ENCODE measurements at places on chromosomes 7 and 10.
A peak's percentile ranks its signal among the peaks of the same experiment; 100 is the strongest.

- no peak for DNase-seq
Measured at GRCh38 chr10:62133618-62134017, 135.0 kb downstream of the RTKN2 start.

DNA sequence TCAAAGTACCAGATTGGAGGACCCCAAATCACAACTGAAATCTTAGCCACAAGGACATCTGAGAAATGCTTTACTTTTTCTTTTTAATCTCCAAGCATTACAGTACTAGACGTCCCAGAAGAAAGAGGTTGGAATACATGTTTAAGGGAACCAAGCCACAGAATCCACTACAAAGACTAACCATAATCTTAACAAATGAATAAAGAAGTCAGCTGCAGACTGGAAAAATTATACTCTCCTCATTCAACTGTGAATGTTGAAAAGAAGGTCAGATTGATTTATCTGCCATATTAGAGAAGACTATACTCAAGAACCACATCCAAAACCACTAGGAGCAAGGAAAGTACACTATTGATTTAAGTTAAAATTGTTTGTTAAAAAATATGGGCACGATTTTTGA, 102.1 kb upstream of the ABCB5 start:
- no peak for DNase-seq

GRCh38 chr10:87767253-87767652, 50.8 kb downstream of the ATAD1 start:
- DNase-seq, result no peak

DNA sequence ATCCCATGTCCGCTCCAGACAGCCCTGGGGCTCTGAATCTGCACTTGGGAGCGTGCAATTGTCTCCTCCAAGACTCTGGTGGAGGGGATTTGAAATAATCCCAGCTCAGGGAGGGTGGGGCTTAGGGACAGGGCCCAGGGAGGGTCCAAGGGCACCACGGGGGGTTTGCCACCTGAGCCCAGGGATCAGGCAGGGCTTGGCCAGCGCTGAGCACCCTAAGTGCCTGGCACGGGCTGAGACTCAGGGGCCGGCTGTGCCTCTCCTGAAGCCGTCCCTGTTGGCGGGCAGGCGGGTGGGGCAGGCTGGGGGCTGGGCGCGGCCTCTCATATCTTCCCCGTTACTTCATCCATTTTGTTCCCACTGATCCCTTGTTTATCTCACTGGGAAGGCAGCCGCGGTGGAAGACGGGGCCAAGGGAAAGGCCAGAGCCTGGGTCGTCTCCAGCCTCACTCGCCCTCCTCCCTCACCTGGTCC, 41.8 kb upstream of the ELN start:
- no peak for DNase-seq

DNA sequence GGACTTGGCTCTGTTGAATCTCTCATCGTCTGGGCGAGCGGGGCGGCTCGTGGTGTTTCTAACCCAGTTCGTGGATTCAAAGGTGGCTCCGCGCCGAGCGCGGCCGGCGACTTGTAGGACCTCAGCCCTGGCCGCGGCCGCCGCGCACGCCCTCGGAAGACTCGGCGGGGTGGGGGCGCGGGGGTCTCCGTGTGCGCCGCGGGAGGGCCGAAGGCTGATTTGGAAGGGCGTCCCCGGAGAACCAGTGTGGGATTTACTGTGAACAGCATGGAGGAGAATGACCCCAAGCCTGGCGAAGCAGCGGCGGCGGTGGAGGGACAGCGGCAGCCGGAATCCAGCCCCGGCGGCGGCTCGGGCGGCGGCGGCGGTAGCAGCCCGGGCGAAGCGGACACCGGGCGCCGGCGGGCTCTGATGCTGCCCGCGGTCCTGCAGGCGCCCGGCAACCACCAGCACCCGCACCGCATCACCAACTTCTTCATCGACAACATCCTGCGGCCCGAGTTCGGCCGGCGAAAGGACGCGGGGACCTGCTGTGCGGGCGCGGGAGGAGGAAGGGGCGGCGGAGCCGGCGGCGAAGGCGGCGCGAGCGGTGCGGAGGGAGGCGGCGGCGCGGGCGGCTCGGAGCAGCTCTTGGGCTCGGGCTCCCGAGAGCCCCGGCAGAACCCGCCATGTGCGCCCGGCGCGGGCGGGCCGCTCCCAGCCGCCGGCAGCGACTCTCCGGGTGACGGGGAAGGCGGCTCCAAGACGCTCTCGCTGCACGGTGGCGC, at the start of gene EN2:
Gene EN2 (plus strand): TSS at position 19 of the 767 bp plus-strand sequence. CDS start 249 bp downstream, at position 268.
- no peak for DNase-seq

DNA sequence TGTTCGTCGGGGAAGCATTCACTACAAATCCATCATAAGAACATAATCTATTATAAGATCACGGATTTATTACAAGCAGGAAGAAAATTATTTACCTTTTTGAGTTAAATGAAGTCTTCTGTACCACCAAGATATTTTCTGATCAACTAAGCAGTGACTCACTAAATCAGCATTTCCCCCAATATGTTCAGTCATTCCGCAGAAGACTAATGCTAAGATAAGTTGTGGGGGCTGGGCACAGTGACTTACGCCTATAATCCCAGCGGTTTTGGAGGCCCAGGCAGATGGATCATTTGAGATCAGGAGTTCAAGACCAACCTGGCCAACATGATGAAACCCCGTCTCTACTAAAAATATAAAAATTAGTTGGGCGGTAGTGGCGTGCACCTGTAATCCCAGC, 144.2 kb upstream of the EGR2 start:
- no peak for DNase-seq

DNA sequence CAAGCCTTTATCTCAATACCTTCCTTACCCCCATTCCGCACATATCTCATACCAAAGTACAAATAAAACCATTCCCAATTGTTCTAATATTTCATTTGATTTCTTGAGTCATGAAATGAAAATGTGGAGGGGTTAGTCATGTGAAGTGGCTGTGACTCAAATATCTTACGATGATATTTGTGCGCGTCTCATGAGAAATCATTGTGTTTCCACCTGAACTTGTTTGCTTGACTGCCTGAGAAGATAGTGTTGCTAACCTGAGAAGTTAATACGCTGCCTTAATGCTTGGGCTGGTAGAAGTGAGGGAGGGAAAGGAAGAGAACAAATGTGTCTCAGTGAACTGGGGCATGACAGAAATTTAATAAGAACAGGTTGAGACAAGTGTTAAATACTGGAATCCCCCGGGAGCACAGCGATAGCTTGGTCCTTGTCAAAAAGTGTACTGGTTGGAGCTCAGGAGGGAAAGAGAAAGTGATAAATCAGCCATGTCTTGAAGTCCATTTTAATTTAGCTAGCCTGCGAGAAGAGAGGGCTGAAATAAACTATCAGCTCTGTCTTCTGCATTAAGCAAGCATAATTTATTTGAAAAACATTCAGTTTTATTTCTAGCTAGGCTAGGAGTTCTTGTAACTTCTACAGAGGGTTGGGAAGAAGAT, 7.2 kb upstream of the EPHA1 start:
- DNase-seq, result no peak

DNA sequence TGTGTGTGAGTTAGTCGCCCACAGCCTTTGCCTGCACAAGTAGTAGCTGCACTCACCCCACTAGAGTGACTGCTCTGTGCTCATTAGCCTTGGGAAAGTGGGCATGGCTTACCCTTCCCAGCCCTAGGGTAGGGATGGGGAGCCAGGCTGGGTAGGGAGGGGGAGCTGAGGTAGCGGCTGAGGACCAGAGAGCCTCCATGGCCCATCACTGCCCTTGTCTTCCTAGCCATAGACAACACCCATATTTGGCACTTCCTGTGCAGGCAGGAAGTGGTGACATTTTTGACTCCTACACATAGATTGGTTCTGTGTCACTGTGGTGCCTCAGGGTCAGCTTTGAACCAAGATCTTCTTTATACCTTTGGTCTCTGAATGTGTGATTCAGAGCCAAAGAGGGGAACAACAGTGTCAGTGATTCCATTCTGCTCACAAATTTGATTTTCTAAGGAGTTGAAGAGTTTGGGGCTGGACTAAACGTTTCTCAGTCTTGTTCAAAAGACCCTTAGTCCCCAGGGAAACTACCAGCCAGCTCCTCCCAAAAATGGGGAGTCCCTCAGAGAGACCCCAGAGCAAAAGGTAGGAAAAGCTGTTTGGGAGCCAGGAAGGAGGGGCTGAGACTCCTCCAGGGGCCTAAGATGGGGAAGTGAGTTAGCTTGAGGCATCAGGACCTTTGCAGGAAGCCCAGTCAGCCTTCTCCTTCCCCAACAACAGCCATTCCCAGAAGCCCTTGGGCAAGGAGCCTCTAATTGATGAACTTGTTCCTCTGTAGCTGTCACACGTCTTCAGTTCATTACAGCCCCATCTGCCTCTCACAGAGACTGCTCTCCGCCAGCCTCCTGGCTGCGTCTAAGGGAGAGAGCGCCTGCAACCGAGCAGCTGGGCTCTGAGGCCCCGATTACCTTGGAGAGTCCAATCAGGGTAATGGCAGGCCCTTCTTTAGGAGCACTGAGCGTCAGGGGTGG, 135.0 kb downstream of the CDH23 start:
- no peak for DNase-seq

- DNase-seq, result no peak
Measured at GRCh38 chr7:43430411-43430810, 152.5 kb upstream of the STK17A start.

DNA sequence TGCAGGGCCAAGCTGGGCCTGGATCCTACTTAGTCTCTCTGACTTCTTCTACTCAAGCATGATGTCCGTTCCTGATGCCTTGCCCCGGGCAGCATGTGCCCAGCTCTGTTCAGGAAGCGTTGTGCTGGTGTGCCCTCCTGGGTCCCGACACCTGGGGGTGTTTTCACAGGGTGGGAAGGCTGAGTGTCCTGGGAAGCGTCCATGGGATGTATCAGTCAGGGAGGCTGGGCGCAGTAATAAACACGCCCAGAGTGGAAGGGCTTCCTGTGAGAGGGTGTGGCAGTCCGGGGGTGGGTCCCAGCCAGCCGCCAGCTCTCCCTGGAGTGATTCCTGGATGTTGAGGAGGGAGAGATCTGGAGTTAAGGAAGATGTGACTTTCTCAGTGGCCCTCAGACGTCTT, 29.0 kb downstream of the FOXK1 start:
- DNase-seq, result no peak

DNA sequence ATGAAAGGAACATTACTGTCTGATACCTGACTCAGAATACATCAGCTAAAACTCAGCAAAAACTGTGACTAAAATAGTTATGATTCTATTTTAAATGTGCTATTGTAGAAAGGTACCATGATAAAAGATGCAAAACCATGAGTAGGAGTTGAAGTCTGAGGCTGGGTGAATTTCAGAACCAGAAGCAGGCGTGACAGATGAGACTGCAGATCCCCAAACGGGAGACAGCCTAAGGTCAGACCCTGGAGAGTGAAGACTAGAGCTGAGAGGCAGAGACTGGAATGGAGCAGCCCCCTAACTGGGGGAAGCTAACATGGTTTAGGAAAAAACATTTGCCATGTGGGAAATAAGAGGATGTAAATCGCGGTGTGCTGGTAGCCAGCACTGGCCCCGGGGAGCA, 275.8 kb downstream of the POM121L12 start:
- no peak for DNase-seq

DNA sequence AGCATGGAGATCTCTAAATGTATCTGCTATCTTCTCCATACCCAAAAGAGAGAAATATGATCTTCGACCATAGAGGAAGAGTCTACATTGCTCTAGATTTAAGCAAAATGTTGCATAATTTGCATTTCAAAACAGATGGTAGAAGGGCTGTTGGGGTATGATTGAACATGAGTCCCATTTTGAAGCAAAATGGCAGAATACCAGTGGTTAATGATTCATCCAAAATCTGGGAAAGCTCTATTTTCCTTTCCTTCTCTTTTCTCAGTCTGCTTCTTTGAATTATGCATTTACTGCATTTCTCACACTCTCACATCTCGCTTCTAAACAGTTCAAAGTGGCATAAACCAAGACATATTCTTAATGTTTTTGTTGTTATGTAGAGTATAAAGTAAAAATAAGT, 178.5 kb downstream of the MACC1 start:
- no peak for DNase-seq

GRCh38 chr10:104328896-104329710, 9.2 kb downstream of the ITPRIP start:
- DNase-seq, result peak; percentile 66

- DNase-seq, result no peak
Measured at GRCh38 chr10:126904818-126905701, at the start of gene DOCK1. Gene DOCK1, plus strand, starts transcription at chr10:126905428. Its CDS starts 90 bp downstream, at chr10:126905518.

GRCh38 chr10:76034353-76035205, 603.2 kb downstream of the LRMDA start:
- DNase-seq, result no peak

GRCh38 chr7:80838643-80839042, 80.2 kb downstream of the SEMA3C start:
- no peak for DNase-seq

- DNase-seq, result no peak
Measured at GRCh38 chr10:10528563-10528910, 489.1 kb upstream of the CELF2 start.

DNA sequence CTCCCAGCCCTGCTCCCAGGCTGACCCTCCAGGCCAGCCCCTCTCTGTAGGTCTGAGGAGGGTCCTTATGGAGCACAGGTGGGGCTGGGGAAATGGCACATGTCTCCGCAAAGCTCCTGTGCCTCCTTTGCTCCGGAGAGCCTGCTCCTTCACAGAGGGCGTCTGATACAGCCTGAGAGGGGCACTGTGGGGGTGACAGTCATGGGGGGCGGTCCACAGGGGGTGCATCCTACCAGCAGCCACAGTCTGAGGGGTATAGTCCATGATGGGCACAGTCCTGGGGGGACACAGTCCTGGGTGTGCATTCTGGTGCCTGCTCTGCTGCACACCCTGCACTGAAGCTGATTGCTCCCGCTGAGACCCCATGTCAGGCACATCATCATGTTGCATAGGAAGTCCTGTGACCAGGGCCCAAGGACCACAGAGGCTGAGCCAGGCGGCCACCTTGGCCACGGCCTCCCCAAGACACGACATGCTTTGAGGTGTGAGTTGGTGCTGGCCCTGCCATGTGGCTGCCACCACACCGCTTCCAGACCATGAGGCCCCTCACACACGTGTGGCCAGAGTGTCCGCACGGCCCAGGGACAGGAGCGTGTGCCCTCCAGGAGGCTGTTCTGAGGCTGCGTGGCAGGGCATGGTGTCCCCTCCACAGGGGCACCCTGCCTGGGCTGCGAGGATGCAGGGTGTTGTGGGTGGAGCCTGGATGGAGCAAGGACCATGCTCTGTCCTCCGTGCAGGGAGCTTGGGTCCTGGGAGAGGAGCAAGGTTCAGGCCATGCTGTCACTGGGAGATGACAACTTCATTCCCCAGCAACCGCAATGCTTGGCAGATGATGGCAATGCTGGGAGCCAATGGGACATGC, 59.2 kb downstream of the PWWP2B start:
- DNase-seq, result no peak

- no peak for DNase-seq
Measured at GRCh38 chr10:104267721-104268404, 1.1 kb upstream of the GSTO2 start.

DNA sequence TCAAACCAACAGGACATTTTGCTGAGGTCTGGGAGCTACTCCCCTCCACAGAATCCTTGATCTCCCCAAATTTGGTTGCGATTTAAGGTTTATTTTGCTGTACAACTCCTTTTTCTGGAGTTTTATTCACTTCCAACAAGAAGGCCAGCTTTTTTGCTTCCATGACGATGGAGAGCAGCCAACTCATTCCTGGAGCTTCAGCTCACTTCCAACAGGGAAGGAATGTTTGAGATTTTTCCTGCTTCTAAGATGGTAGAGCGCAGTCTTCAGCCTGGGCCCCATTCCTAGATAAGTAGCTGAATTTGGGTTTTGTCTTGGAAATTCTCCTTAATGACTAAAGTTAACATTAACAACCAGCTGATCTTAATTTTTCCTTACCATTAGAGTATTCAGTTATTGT, 30.9 kb upstream of the CREB3L2 start:
- no peak for DNase-seq
